Right renal pelvis (tissue), 4 donors: ENCODE measurements at places on chromosomes 2 and 18.

DNA sequence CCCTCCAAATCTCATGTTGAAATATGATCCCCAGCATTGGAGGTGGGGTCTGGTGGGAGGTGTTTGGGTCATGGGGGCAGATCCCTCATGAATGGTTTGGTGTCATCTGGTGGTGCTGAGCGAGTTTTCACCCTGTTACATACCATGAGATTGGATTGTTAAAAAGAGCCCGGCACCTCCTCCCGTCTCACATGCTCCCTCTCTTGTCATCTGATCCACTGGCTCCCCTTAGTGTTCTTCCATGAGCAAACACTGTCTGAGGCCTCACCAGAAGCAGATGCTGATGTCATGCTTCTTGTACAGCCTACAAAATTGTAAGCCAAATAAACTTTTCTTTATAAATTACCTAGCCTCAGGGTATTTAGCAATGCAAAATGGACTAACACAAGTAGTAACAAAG lies 405.0 kb upstream of the SLC39A10 start:
- no peak for DNase-seq

GRCh38 chr2:112163541-112163981 lies 25.4 kb downstream of the FBLN7 start:
- no peak for DNase-seq

GRCh38 chr18:22455425-22456115 lies 37.9 kb upstream of the CTAGE1 start:
- no peak for DNase-seq

- DNase-seq, result no peak
These were observed 394.1 kb downstream of the TRIB2 start for GRCh38 chr2:13110825-13111224.

DNA sequence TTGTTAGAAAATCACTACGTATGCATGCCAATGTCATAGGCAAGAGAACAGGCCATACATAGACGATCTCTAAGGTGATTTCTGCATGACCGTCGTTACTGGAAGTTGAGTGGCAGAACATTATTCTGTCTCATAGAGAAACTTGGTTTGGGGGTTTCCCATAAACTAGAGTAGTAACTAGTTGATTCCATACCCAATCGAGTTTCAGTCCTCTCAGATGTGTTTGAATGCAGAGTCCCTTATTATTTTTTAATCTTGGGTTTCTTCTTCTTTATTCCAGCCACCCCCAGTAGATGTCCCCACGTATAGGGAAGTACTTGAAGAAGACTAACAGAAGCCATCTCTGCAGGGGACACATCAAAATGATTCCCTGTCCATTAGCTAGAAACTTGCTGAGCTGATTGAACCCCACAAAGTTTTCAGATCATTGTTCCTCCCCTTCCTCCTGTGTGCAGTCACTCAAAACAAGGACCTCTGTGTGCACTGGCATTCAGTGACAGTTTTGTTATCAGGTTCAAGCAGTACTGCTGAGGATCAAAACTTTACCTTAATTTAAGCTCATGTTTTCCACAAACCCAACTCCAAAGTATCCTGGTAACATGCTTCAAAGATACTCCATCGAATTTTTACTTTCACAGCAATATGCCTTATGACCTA lies 68.4 kb upstream of the CDCA7 start:
- no peak for DNase-seq

DNA sequence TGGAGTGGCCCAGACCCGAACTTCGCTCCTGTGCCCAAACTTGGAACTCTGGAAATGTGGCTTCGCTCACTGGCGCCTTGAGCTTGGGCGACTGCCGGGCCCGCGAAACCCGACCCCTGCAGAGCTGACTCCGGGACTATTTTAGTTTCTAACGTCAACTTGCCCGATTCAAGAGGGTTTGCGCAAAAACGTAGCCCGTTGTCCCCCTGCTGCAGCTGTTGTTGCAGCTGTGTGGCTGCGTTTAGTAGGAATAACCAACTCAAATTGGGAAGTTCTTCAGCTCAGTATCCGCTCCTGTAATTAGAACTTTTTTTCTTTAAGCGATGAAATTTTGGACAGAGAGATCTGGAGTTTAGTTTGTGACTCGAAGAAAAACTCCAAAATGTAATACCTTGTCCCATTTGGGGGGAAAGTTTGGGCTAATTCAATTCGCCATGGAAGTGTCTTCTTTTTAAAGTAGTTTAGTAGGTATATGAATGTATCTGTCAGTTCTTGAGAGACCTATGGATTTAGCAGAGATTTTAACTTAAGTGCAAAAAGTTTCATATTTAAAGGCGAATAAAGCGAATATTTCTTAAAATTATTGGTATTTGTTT lies 559 bp downstream of the MYL12A start:
- no peak for DNase-seq

- no peak for DNase-seq
These were observed 16.9 kb upstream of the PAIP2B start for GRCh38 chr2:71243634-71244301.

- no peak for DNase-seq
These were observed 37.8 kb upstream of the TMEM18 start for GRCh38 chr2:715038-715437.

- no peak for DNase-seq
These were observed 10.8 kb upstream of the NEU4 start for GRCh38 chr2:241798081-241798630.

GRCh38 chr2:25528173-25528572 lies 145.2 kb downstream of the DTNB start:
- DNase-seq, result no peak

DNA sequence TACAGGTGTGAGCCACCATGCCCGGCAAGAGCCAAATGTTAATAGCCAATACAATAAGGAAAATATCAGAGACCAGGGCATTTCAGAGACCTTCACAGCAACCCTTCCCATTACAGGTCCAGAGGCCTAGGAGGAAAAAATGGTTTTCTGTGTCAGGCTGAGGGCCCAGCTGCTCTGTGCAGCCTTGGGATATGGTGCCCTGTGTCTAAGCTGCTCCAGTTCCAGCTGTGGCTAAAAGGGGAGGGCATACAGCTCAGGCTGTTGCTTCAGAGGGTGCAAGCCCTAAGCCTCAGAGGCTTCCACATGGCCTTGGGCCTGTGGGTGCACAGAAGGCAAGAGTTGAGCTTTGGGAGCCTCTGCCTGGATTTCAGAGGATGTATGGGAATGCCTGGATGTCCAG lies 20.1 kb upstream of the CCDC195 start:
- DNase-seq, result no peak

DNA sequence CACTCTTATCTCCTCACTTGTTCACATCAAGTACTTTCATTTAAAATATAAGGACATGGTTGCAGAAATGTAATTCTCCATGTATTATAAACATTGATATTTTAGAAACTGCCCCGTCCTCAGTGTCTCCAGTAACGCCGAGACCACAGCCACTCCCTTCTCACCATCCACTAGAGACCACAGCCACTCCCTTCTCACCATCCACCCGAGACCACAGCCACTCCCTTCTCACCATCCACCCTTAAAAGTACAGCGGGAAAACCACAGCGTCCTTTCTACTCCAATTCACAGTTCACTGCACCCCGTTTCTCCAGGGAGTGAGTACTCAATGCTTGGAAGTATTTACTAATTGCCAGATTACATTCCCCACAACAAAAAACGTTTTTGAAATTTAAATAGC lies 1452.2 kb upstream of the ACVR2A start:
- no peak for DNase-seq

GRCh38 chr2:103738606-103739005 lies 976.8 kb downstream of the TMEM182 start:
- no peak for DNase-seq

DNA sequence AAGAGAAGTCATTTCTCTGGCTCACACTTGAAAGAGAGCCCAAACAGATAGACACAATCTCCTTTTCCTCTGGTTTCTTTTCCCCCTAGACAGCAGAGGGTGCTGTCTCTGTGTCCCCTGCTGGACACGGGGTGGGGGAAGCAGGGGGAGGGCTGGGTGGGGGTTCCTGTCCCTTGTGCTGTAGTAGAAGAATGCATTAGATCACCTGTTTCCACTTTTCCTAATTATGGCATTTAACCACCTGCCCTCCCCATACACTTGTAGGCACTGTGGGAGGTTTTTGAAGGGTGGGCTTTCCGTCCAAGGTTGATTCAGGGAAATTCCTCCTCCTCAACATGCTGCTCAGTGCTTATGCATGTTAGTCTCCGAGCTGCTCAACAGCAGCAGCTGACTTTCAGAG lies 206.2 kb upstream of the EPAS1 start:
- DNase-seq, result no peak

GRCh38 chr18:32701313-32701712 lies 71.5 kb downstream of the KLHL14 start:
- DNase-seq, result no peak

DNA sequence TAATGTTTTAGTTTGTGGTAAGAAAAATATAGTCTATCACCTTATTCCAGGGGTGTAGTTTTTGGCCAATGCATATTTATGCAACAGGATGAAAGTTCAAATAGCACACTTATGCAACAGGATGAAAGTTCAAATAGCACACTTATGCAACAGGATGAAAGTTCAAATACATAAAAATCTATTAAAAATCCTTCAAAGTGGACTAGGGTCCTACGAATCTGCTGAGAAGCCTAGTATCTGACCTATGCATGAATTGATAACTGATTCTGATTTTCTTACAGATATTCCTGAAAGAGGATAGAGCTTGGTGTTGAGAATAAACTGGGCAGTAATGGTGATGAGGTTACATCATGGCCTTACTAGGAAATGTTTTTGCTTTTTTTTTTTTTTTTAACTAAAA lies 2.8 kb downstream of the PECR start:
- no peak for DNase-seq

DNA sequence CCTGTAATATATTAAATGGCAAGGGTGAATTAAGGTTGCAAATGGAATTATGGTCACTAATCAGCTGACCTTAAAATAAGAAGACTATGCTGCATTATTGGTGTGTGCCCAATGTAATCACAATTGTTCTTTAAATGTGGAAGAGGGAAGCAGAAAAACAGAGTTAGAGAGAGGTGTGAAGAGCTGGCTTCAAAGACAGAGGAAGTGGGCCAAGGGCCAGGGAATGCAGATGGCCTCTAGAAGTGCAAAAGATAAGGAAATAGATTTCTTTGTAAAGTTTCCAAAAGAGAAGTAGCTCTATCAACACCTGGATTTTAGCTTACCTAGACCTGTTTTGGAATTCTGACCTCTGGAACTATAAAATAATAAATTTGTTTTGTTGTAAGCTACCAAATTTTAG lies 276.0 kb downstream of the LRRTM1 start:
- no peak for DNase-seq

- no peak for DNase-seq
These were observed 24.3 kb downstream of the CDK15 start for GRCh38 chr2:201830666-201831065.

GRCh38 chr2:102662833-102663232 lies 43.5 kb downstream of the SLC9A2 start:
- no peak for DNase-seq

DNA sequence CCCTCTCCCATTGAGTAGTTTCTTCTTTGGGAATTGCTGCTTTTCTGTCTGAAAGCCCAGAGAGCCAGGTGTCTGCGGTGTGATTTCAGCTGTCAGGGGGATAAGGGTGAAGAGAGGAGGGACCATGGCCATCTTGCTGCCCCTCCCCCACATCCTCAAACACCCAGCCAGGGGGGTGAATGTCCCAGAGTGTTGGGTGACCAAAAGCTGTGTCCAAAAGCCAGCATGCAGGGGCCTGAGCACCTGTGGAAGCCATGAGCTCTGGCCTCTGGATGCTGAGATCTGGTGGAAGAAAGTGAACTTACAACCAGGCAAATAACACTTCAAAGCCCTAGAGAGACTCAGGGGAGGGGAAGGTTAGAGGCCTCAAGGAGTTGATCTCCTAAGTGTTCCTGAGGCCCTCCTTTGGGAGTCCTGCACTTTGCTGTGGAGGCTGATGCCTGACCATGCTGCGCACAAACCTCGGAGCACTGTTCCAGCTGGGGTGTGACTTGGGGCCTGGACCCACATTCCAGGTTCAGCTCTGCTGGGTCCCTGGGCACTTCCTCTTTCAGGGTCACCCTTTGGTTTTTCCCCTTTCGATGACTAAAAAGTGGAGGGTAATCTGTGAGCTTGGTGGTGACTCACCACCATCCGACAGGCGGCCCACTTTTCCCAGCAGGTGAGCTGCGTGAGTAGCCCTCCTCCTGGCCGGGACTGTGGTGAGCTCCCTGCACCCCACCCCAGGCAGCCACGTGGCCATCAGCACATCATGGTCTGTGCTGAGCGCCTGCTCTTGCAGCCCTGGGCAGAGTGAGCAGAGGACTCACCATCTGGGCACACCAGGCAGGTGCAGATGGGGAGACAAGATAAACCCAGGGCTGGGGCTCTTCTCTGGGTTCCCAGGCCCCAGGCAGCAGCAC lies 66.8 kb upstream of the FOSL2 start:
- no peak for DNase-seq

DNA sequence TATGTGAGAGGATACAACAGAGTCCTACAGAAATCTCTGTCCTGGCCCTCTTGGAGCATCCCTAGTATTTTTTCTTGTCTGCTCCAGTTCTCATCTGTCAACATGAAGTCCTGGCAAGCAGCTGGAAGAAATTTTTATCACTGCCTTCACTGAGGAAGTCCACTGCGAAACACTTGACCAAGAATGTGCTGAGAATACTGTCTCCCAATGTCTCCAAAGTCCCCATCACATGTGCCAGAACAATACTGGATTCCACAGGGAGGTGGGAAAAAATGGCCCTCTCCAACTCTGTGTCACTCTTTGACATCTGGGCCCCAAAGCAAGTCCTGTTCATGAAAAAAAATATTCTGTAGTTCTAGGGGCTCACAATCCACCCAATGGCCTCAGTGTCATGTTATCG lies 32.8 kb upstream of the PGAP1 start:
- DNase-seq, result no peak

DNA sequence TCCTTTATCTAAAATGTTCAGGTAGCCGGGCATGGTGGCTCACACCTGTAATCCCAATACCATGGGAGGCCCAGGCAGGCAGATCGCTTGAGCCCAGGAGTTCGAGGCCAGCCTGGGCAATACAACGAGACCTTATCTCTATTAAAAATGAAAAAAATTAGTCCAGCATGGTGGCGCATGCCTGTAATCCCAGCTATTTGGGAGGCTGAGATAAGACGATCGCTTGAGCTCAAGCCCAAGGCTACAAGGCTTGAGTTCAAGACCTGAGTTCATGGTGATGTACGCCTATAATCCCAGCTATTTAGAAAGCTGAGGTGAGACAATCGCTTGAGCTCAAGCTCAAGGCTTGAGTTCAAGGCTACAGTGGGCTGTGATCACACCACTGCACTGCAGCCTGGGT lies 45.6 kb upstream of the GPR75 start:
- no peak for DNase-seq

DNA sequence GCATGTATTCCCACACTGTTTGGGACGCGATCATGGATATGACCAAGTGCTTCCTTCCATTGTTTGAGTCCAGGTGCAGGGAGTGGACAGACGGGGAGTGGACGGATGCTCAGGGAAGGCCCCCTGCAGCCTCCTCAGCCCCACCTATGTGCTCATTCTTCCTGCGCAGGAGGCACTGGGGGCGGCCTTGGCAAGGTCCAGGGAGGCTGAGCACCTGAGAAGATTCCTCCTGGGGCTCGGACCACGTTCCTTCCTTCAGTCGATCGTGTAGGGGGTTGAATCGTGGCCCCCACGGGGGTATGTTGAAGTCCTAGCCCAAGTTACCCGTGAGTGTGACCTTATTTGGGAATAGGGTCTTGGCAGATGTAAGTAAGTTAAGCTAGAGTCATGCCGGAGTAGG lies 60.4 kb downstream of the ASB1 start:
- DNase-seq, result no peak
